Astrocyte of the hippocampus (primary cell): ENCODE measurements at places on chromosomes 3 and 15.

- no peak for DNase-seq
Measured at GRCh38 chr3:49724586-49724985, 835 bp upstream of the GMPPB start.

DNA sequence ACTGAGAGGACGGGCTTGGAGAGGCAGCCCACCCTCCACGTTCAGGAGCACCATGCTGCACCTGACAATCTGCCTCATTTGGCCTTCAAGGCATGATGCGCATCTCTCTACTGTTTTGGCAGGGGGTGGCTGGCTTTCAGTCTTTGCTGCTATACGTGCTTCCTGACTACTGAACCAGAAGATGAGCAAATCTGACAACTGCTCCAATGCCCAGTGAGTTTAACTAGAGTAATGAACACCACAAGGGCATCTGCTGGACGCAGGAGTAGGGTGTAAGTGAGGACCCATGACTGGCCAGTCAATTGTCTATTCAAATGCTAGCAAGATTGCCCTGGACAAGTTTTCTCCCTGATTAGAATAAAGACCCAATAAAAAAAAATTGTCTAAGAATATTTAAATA, 335.7 kb downstream of the MAGI1 start:
- DNase-seq = no peak

GRCh38 chr3:75294124-75294523, 370.0 kb upstream of the FRG2C start:
- peak; percentile 58 for DNase-seq

- DNase-seq = no peak
Measured at GRCh38 chr15:73258271-73259108, 110.3 kb downstream of the HCN4 start.

- DNase-seq = no peak
Measured at GRCh38 chr3:182810574-182811268, 17.4 kb downstream of the ATP11B start.

DNA sequence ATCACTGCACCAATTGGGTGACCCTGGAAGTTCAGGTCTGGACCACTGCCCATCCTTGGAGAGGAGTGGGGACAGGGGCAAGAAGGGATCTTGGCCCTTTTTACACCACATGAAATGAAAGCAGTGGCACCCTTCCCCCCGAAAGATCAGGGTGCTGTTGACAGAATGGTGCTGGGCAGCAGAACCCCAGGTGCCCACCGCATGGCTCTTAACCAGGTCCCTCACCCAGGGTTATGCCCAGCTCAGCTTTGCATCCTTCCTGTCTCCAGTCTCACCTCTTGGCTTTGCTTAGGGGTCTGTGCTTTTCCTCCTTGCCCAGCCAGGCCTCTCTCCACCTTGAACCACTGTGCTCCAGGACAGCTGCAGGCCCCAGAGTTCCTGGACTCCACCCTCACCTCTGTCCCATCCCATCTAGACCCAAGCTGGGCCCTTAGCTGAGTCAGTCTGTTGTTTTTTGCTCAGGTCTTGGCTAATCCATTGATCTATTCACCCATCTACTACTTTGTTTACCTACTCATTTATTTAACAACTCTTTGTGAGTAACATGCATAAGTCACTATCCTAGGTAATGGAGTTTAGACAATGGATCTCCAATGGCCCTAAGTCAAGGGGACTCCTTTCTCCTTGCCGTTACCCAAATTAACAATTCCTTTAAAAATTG, 77.1 kb upstream of the PRR23E start:
- DNase-seq = no peak

DNA sequence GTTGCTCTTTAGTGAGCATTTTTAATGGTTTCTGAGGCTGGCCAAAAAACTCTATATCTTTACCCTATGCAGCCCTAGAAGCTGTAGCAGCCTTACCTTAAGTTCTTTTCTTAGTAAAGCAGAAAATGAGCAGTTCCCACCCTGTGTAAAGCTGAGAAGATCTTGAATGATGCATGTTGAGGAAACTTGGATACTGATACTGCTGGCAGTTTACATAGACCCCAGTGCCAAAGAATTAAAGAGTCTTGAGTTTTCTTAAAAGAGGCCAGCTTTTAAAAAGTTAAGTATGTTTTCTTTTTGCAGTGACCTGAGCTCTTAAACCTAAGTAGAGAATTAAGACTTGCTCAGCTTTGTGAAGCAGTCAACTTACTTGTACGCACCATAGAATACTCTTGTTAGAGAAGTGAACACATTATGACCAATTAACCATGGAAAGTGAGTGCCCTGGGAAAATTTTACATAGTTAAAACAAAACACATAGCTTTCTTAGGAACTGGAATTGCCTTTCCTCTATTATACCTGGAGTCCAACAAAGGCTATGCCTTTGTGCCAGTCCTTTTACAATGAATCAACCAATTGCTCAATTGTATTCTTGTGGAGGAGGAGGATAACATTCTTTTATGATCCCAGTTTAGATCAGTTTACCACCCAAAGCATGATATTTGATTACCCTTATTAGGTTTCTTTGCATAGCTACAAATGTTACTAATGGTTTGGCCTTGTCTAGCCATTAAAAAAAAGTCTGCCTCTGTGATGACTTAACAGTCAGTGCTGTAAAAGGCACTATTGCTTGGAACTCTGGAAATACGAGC, 28.4 kb downstream of the PLS1 start:
- DNase-seq = no peak

- DNase-seq = no peak
Measured at GRCh38 chr3:47015151-47015550, 35.7 kb downstream of the NBEAL2 start.

- no peak for DNase-seq
Measured at GRCh38 chr3:187072511-187072910, 66.8 kb downstream of the RPL39L start.

DNA sequence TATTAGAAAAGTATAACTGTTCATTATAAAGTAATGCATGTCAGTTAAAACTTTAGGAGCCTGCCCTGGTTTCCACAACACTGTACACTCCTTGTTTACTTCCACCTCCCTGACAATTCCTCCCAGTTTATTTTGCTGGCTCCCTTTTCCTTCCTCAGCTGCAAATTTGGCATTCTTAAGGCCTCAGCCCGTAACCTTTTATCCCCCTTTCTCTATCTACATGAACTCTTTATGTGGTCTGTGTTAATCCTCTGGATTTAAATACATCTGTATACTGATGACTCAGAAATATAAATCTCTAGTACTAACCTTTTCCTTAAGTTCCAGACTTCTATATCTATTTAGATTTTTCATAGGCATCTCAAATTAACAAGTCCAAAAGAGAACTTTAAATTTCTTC, 143.6 kb downstream of the OTOL1 start:
- no peak for DNase-seq

DNA sequence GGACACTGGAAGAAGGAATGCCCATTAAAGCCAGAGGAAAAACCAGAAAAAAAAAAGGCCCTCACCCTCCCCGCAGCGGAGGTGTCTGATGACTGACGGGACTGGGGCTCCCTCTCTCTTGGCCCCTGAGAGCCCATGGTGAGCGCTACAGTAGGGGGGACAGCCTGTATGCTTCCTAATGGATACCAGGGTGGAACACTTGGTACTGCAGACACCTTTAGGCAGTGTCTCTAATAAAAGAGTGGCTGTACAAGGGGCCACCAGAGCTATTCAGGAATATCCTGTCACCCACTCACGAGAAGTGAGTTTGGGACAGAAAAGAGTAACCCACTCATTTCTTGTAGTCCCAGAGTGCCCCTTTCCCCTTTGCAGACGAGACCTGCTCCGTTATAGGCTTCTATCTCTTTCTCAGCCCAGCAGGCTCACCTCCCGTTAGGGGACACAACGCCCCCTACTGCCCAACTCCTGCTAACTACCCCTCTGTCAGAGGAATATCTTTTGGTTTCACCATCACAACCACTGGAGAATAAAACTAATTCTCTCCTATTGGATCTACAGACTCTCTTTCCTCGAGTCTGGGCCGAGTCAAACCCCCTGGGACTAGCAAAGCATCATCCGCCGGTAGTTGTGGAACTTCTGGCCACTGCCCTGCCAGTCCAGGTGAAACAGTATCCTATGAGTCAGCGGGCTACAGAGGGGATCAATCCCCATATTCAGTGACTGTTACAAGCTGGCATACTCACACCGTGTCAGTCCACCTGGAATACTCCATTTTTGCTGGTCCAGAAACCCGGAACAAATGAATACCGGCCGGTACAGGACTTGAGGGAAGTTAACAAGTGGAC, 40.8 kb downstream of the ZBTB11 start:
- DNase-seq = peak; percentile 46

- no peak for DNase-seq
Measured at GRCh38 chr15:45100884-45101625, 12.9 kb downstream of the DUOX2 start.

DNA sequence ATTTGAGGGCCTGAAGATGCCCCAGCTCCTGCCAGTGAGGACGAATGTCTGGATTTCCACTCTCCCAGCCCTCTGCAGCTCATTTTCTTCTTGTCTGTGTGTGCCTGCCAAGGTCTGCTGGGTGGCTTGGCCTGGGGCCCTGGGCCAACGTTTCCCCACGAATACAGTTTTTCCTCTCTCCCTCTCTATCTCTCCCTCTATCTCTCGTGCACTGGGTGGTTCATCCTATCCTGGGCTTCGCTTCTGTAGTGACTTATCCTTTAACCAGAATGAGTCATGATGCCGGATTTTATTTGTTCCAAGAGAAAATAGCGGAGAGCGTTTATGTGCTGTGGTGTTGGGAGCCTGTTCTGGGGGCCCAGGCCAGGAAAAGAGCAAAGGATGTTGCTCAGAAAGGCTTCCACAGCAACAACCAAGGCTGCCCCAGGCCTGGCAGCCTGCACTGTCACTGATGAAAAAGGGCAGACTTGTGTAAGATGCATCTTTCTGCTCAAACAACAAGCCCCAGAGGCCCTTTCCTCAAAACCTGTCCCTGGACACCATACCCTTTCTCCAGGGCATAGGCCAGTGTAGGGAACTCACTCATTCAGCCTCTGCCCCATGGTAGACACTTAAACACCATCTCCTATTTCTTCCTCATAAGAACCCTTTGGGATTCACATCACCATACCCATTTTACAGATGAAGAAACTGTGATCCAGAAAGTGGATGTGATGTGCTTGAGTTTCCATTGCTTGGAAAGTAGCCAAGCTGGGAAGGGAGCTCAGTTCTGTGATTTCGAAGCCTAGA, 47.3 kb downstream of the ITGA11 start:
- peak; percentile 84 for DNase-seq

- DNase-seq = no peak
Measured at GRCh38 chr3:70516076-70516475, 203.6 kb upstream of the MDFIC2 start.

DNA sequence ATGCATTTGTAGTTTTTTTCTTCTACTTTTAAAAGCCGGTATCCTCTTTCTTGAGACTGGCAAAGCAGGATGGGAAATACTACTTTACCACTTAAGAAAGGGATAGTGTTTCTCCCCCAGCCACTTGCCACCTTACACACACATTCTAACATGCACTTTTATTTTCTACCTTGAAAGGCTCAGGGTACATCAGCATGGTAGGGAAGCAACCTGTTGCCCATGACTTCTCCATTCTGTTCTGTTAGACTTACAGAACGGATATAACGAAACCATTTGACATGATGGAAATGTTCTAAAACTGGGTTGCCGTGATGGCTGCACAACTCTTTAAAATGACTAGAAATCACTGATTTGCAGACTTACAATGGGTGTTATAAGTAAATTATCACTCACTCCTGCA, 405.5 kb downstream of the SHQ1 start:
- DNase-seq = no peak

DNA sequence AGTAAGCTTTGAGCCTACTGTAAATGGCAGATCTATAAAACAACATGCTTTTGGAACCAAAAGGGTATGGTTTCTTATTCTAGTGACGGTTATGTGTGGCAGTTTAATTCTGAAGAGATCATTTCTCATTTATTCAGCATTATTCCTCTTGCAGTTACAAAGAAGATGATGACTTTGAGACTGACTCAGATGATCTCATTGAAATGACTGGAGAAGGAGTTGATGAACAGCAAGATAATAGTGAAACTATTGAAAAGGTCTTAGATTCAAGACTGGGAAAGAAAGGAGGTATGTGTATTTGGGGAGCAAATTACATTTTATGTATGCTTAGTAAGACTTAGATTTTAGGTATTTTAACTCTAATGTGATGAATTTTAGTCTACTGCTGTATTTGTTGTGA, 41.5 kb downstream of the CHD2 start:
- DNase-seq = no peak

GRCh38 chr3:66121318-66121717, 82.6 kb upstream of the MAGI1 start:
- DNase-seq = no peak

GRCh38 chr15:76185716-76186115, 125.6 kb downstream of the ETFA start:
- DNase-seq = peak; percentile 65

DNA sequence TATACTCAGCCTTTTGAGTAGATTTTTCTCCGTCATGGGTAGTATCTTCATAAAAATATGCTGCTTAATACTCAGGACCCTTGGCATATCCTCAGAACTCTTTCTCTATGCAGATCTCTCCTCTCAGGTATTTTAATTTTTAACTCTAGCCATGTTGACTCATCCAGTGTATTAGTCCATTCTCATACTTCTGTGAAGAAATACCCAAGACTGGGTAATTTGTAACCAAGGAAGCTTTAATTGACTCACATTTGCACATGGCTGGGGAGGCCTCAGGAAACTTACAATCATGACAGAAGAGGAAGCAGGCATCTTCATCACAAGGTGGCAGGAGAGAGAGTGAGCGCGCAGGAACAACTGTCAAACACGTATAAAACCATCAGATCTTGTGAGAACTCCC, 129.3 kb upstream of the CD96 start:
- no peak for DNase-seq

DNA sequence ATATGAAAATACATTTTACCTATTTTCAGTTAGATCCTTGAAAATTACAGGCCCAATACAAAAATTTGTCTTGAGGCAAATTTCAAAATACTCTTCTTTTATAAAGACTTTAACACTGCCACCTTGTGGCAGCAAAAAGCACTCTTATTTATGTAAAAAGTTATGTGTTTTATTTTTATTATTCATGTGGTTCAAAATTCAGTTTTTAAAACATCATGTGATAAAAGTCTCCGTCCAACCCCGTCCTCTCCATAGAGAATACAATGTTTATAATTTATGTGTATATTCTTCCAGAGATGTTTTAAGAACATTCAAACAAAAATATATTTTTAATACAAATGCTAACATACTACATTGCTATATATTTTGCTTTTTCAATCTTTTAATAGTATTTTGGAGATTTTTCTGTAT, 36.9 kb upstream of the TRIM59 start:
- peak; percentile 50 for DNase-seq

- DNase-seq = peak; percentile 63
Measured at GRCh38 chr15:39419651-39420050, 161.2 kb upstream of the THBS1 start.

- DNase-seq = no peak
Measured at GRCh38 chr3:177724020-177724638, 526.8 kb upstream of the TBL1XR1 start.

- DNase-seq = peak; percentile 63
Measured at GRCh38 chr3:33061782-33062181, 35.2 kb downstream of the GLB1 start.
